Karpas-422 (cell line): ENCODE measurements at places on chromosomes 1 and 21. TPM values are rescaled to one million over a fixed set of nuclear protein-coding genes. Genes with fewer than 3 reads are reported as not detected.

GRCh38 chr1:178417858-178418257, 78.9 kb downstream of the CLEC20A start:
- DNase-seq = no peak

DNA sequence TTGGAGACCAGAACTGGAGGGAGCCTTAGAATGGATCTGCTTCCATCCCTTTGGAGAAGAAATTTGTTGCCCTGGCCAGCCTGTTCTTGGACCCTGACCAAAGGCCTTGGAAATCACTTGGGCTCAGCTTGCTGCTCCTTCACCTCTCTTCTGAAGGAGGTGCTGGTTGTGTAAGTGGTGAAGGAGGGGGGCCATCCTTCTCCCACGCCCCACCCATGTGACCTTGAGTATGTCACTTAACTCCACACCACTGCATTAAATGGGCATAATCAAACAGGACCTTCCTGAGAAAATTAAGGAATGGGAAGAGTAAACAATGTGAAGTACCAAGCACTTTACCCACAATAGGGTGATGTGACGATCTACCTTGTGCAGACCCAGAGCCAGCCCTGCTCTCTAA, 68.3 kb upstream of the GJB5 start:
- no peak for DNase-seq

RAB25 gene
- not detected in 2 replicates for total RNA-seq

SHE gene
- total RNA-seq = not detected in 2 replicates
